ENCODE measurements at places on chromosomes 6 and 20.

GRCh38 chr20:31687777-31688176 lies 34.9 kb downstream of the BCL2L1 start:
- no peak for DNase-seq

DNA sequence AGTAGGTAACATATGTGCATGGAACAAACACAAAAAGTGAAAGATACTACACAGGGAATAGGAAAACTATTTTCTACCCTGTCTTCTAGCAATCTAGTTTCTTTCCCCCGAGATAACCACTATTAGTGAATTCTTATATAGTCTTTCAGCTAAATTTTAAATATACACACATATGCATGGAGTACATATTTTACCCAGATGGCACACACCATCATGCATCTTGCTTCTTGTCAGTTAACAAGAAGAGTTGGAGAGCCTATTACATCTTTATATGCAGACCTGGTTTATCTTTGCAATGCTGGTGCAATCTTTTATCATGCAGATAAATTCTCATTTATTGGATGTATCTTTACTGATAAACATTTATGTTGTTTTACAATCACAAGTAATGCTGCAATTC lies 100.4 kb downstream of the OTOR start:
- no peak for DNase-seq

- DNase-seq, result no peak
These were observed 59.2 kb upstream of the KIF25 start for GRCh38 chr6:167937948-167938911.

DNA sequence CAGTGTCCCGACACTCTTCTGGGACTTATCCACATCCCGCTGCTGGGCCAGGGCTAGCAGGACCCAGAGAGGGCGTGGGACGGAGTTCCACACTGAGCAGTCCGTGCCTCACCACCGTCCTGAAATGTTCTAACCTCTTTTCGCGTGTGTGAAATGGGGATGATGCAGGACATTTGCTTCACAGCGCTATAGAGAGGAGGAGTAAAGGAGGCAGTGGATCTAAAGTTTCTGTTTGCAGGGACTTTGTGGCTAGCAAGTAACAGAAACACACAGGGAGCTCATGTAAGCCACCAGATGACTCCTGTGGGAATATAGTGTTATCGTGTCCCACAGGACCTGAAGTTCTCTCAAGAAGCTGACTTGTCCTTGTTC lies 634 bp downstream of the ITPA start:
- no peak for DNase-seq

- no peak for DNase-seq
These were observed 152.1 kb upstream of the RNF24 start for GRCh38 chr20:4167261-4168021.

GRCh38 chr20:53692465-53693067 lies 98.9 kb upstream of the ZNF217 start:
- DNase-seq, result no peak

- DNase-seq, result no peak
These were observed 47.5 kb upstream of the NHSL1 start for GRCh38 chr6:138546733-138547185.

DNA sequence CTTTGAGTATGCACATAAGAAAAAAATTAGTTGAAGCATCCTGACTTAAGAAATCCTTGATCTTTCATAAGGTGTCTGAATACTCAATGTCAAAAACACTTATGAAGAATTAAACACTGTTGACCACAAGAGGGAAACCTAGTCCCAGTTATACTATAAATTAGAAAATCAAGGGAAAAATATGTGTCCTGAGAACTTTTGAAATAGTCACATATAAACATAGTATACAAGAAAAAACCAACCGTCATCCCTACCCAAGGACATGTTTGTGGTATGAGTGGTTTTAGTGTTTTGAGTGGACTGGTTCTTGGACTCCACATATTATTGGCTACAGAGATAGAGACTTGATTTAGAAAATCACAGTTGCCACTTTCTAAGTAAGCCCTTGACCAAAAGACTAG lies 7.6 kb upstream of the HLA-DRA start:
- DNase-seq, result no peak

- DNase-seq, result no peak
These were observed 92.5 kb upstream of the E2F3 start for GRCh38 chr6:20309186-20309585.

- no peak for DNase-seq
These were observed 131.1 kb upstream of the HSF2 start for GRCh38 chr6:122268394-122268793.

DNA sequence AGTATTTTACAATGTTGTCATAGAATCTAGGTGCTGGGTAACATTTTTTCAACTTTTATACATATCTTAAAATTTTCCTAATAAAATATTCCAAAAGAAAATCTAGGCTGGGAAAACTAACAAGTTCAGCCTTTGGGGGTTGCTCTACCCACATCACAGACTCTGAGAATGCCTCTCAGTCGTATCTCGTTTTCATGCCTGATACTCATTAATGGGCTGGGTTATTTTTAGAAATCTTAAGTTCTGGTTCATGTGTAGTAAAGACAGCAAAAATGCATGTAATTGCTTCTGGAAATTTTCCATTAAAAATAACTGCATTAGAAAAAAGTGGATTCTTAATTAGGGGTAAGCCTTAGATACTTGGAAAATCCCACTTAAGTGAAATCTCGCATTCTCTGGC lies 149.3 kb downstream of the SLC24A3 start:
- DNase-seq, result no peak

DNA sequence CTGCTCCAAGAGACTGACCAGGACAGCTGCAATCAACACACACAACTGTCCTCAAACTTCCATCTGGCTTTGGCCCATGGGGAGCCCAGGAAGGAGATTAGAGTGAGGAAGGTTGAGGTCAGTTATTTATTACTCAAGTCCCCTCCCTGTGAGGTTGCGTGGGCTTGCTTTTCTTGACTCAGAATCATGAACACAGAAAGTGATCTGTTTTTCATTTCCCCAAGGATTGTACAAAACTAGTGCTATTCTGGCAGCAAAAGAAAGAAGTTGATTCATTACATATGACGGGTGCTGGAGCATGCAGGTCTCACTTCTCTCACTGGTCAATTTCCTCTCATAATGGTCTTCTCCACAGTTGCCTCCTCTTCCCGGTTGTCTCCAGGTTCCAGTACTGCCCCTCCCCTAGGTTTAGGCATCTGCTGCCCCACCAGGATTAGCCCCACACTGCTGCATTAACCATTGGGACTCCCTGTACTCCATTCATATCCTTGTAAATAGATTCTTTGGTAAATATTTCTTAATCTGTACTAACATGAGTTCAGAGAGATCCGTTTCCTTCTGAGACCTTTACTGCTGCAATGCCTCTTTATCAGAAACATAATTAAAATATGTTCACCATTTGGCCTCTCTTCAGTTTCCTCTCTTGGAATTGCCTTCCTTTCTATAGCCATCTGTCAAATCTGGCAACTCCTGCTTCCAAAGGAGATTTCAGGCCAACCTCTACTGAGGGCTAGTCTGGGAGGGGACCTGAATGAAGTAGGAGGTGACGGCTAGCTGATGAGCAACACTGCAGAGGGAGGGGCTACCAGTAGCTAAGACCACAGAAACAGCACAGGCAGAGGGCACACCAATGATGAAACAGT lies 888.8 kb downstream of the QKI start:
- DNase-seq, result no peak

GRCh38 chr20:35260426-35260825 lies 17.5 kb downstream of the MMP24OS start:
- no peak for DNase-seq

DNA sequence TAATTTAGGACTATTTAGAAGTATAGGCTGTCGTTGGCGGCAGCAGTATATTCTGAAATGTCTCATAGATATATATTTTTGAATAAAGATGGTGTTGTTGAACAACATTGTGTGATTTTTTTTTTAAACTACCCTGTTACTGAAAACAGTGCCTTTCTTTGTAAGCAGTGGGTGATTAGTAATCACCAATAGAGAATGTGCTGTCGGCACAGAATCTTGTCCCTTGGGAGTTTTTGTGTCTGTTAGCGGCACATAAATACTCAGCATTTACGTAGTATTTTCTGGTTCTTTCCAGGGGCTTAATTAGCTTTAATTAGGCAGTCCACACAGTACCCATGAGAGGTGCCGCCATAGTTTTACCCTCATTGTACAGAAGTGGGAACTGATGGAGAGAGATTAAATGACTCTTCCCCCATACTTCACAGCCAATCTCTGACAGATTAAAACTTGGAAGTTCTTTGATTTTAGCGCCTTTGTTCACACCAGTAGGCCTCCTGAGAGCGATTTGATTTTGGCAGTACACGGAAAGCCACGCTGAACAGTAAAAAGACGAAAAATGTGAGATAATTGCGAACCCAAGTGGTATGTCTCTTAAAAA lies 58.8 kb downstream of the RPRD1B start:
- DNase-seq, result no peak

DNA sequence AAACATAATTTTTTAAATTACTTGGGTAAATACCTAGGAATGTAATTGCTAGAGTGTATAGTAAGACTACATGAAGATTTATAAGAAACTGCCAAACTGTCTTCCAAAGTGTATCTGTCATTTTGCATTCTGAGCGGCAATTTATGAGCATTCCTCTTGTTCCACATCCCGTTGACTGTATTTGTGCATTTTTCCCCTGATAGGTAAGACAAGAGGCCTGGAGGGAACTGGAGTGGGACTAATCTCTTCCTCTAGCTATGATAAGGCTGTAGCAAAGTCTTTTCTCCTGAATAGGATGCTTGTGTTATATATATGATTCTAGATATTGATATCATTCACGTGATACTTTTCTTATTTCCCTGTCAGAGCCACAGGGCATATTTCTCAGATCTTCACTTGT lies 1557.5 kb downstream of the GRIK2 start:
- no peak for DNase-seq

DNA sequence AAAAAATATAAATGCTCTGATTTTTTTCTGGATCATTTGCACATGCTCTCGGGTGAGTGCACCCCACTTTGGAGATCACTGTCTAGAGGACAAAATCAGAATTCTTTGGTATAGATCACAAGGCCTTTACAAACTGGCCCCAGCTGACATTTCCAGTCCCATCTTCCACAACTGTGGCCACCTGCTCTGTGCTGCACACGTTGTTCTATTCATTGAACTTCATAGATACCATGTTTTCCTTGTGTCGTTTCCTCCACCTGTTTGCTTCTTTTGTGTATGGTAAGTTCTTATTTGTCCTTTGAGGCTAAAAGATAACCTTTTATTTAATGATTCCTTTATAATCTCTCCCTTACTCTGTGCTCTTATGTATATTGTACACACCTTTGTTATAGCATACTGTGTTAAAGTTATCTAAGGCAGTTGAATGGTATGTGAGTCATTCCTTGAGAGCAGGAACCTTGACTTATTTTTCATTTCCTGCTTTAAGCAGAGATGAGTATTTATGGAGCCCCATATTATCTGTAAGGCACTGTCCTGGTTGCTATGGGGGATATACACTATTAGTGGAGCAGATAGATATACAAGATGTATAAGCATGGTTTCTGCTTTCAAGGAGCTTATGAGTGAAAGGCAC lies 12.0 kb upstream of the SLC17A5 start:
- DNase-seq, result no peak

DNA sequence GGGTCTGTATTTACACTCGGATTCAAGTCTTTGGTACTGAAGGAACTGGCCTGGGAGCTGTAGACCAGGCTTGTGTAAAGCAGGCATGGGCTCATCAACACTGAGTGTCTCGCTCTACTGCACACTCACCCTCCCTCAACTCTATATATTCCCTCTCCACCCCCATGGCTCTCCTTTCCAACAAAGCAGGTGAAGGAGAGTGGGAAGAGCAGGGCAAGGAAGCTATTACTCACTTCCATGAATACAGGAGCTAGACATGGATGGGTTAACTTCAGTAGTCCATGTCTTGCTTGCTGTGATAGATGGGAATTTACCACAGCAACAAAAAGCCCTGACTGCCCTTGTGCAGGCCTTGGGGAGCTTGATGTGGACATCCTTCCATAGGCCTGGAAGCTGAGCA lies 20.7 kb upstream of the SLC2A12 start:
- no peak for DNase-seq

GRCh38 chr6:1916334-1917070 lies 306.8 kb downstream of the FOXC1 start:
- no peak for DNase-seq

GRCh38 chr6:48061265-48061990 lies 49.6 kb downstream of the PTCHD4 start:
- DNase-seq, result no peak

DNA sequence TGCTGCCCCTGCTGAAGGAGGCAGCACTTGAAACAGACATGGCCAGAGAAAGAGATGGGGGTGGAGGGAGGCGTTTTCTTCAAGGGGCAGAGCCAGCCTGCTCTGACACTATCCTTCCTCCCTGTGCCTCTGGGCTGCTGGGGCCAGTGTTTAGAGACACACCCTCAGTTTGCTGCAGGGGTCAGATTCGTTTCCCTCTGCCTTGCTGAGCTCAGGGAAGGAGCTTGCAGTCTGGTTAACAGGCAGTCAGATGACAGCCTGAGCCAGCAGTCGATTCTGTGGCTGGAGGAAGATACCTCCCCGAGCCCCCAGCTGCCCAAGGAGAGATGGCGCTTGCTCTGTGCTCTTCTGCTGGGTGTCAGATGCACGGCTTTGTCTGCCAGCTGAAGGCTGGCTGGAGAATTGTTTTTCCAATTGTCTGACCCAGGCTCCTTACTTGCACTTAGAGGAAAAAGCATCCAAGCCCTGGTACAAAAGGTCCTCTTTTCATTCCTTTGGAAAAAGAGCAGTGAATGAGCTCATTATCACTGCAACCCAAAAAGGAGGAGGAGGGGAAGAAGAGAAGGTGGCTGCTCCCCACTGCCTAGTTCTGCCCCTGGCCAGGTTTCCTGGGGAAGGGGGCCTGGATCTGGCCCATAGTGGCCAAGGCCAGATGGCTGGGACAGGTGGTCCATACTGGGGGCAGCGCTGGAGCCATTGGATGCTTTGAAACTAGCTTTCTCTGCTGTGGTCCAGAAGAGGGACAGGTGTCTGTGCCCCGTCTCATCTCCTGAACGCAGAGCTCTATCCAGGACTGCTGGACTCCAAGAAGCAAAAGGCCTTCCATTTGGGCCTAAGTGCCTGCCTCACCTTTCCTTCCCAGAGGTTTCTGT lies 88.2 kb downstream of the TCP11 start:
- no peak for DNase-seq

- DNase-seq, result no peak
These were observed 213.6 kb upstream of the DTNBP1 start for GRCh38 chr6:15876406-15876805.

GRCh38 chr6:53431704-53432103 lies 83.0 kb upstream of the ELOVL5 start:
- no peak for DNase-seq

- no peak for DNase-seq
These were observed 46.8 kb upstream of the DSP start for GRCh38 chr6:7494638-7495037.

DNA sequence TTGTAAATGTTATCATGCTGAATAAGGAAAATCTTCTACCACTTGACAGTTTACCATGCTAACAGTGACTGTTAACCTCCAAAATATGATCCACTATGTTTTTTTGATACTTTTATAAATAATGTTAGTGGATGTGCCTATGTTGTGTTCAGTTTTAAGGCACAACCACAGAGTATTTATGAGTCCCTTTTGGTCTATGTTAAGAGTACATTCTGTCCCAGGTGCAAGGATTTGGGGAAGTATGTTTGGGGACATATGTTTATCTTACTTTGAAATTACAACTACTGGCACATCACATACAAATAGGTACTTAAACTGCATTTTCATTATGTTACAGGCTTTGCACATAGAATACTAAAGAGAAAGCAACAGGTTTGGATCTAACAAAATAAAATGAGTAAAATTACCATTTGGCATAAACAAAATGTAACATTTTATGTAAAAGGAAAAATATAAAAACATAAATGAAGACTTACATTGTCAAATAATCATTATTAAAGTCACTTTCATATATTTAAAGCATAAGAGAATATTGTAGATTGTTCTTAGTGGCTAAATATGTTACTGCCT lies 71.2 kb downstream of the SESN1 start:
- DNase-seq, result no peak

GRCh38 chr6:72810571-72811280 lies 188.9 kb downstream of the KCNQ5 start:
- no peak for DNase-seq
